ENCODE measurements at places on chromosomes 5 and 9. TPM values are rescaled to one million over a fixed set of nuclear protein-coding genes. Genes with fewer than 3 reads are reported as not detected.

IL9 gene
- total RNA-seq = 13.0 TPM

DCAF10 gene
- 15.1 TPM for total RNA-seq

ACO1 gene
- 13.5 TPM for total RNA-seq

PCDHB13 gene
- not detected for total RNA-seq

SPATA31D4 gene
- total RNA-seq = not detected

C9orf153 gene
- total RNA-seq = 0.27 TPM

MZB1 gene
- total RNA-seq = 6.4 TPM

CDC20B gene
- total RNA-seq = not detected

CKS2 gene
- 253 TPM for total RNA-seq

NXNL2 gene
- not detected for total RNA-seq

WDR38 gene
- not detected for total RNA-seq

PCDHB7 gene
- not detected for total RNA-seq

SPINK1 gene
- total RNA-seq = not detected

PPIC gene
- total RNA-seq = not detected

TAF11L12 gene
- total RNA-seq = not detected

APBB3 gene
- 14.1 TPM for total RNA-seq

OSMR gene
- total RNA-seq = not detected

SLC25A48 gene
- not detected for total RNA-seq

APBA1 gene
- total RNA-seq = 0.09 TPM

SLC6A7 gene
- total RNA-seq = not detected

MUSK gene
- not detected for total RNA-seq
